ENCODE measurements at places on chromosomes 3 and 15.

DNA sequence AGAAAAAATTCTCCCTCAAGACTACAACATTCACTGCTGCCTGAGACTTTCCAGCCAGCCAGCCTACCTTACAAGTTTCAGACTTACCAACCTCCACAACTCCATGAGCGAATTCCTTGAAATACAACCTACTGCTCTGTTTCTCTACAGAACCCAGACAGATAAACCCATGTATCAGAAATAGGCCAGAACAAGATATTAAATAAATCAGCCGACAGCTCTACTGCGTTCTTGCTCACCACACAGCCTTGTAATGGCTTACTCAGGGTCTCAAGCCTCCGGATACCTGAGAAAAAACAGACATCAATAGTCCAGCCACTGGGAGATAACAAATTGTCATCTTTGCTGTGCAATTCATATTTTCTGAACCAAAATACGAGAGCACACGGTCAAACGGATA, 43.6 kb upstream of the LIPC start:
- no peak for DNase-seq

- DNase-seq, result no peak
Observed at GRCh38 chr3:13013994-13014754, 59.1 kb downstream of the IQSEC1 start.

DNA sequence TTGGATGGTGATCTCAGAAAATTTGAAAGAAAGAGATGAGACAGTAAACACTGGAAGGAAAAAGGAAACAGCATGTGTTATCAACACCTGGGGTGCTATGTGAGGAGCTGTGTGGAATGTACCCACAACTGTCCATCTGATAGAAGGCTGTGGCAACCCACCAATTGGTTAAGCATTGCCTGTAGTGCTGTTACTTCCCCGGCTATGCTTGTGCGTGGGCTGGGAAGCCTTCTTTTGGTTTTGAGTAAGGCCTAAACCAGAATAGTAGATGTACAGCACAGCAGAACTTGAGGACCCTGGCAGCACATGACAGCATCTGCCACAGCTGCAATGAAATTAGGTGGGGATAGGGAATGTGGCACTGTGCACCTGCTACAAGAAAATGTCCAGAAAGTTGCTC, 184.5 kb downstream of the FHIT start:
- DNase-seq, result no peak

- no peak for DNase-seq
Observed at GRCh38 chr3:9897408-9898372, 5.0 kb upstream of the IL17RE start.

DNA sequence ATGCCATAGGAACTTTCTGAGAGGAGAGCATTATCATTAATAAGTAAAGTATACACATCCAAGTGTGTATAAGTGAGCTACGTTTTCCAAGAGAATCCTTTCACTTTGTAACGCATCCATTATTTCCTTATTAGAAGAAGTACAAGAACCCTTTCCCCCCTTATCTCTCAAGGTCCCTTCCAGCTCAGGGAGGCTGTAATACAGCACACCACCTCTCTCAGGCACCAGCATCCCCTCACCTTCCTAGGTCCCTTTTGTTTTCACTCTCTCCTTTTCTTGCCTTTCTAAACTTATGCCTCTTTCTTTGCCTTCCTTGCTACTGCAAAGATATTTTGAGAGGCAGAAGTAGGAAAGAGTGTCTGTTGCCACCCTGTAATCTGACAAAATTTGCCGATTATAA, 446.0 kb downstream of the GRM7 start:
- no peak for DNase-seq

- DNase-seq, result no peak
Observed at GRCh38 chr3:17187589-17188184, 302.9 kb downstream of the PLCL2 start.

DNA sequence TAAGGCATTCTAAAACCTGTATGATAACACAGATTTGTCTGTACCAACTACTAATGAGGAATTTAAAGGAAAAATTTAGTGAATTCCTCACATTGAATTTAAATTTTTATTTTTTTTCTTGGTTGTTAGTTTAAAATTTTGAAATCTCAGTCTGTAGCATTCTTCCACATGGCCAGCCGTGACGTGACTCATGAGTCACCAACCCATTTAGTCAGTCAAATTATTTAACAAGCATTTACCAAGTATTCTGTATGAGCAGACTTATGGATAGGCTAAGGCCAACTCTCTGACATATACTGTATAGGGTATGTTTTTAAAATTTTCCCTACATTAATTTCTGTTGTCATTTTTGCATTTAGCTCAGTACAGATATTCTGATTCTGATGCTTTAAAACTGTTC, 112.9 kb downstream of the CNTN4 start:
- DNase-seq, result no peak

DNA sequence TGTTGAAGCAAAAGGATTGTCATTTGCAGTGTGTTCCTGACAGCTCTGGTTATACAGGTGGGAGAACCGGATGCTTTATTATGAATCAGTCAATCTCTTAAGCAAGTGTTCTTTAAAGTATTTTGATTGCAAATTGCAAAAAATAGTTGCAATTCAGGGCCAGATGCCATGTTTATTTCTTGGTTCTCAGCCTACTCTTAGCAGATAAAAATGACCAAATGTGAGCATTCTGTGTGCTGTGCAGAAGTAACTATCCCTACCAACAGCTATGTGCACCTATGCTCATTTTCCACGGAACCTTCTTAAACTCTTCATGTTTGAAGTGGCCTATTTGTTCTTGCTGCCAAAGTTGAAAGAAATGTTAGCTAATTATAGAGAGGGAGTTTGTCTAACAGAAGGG, 262.3 kb upstream of the RASGRP1 start:
- DNase-seq, result no peak

- no peak for DNase-seq
Observed at GRCh38 chr3:106678657-106679390, 698.4 kb upstream of the CCDC54 start.

GRCh38 chr3:171976526-171976925, 62.9 kb upstream of the FNDC3B start:
- no peak for DNase-seq

DNA sequence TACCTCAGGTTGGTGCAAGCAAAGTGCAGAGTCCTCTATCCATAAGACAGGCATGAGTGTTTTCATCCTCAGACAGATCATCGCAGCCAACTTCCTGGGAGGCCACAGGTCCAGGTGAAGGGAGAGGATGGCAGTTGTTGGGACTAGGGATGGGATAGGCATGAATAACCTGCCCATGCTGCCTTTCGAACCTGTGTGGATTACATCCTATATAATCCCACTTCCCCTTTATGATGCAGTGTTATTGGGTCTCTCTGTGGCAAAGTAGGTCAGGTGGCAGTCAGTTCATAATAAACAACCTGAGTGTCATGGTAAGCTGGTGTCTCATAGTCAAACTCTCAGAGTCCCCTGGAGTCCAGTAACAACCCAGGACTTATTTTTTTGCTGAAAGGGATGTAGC, 40.4 kb downstream of the CCR3 start:
- DNase-seq, result no peak

- DNase-seq, result no peak
Observed at GRCh38 chr3:197567904-197568681, 12.3 kb upstream of the BDH1 start.

- DNase-seq, result no peak
Observed at GRCh38 chr3:189778340-189778950, 147.3 kb downstream of the TP63 start.

DNA sequence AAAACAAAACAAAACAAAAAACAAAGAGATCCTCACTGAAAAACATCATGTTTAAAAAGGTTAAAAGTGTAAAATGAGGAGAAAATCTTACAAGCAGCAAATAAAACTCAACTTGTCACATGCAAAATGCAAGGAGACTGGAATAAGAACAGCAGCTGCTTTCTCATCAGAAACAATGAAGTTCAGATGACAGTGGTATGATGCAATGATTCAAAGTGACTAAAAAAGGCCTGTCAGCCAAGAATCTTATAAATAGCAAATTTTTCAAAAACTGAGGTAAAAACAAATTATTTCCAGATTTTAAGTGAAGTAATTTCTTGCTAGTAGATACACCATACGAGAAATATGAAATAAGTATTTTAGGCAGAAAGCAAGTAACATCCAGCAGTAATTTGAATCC, 68.6 kb upstream of the EPHA3 start:
- DNase-seq, result no peak

GRCh38 chr15:100189849-100190248, 151.9 kb downstream of the ADAMTS17 start:
- no peak for DNase-seq

GRCh38 chr15:88627463-88627862, 6.3 kb downstream of the AEN start:
- DNase-seq, result no peak

DNA sequence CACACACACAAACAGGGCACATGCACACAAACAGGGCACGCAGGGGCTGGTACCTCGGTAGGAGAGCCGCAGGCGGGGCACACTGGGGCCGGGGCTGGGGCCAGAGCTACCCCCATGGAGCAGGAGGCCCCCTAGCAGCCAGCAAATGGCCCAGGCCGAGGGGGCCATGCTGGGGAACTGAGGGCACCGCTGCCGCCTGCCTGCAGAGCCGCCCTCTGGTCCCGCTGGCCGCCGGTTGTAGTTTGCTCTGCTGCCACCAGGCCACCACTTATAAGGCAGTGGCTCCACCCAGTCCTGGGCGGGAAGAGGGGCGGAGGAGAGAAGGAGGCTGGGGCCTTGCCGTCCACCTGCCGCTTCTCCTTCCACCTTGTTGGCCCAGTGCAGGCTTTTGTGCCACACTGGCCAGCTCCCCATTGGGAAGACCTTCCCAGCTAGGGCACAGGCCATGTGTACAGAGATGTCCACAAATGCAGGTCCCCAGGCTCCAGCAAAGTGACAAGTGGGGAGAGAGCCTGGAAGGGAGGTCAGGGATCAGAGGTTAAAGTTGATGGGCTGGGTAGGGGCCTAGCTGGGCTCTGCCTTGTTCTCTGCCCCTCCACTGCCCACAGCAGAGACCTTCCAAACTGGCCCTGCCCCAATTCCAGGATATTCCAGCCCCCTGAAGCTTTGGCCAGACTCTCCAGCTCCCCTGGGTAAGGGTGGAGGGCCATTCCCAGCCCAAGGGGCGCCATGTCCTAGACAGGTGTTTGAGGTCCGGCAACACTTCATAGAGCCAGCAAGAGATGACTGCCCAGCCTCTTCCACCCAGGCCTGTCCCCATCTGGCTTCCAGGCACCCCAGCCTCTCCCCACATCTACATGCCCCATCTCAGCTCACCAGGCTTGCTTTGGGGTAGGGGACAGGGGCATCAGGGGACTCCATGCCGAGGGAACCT, at the start of gene SEMA3G:
Gene SEMA3G, minus strand, starts transcription at position 244 of the 934 bp plus-strand sequence. Its CDS starts 76 bp downstream, at position 168.
- no peak for DNase-seq

DNA sequence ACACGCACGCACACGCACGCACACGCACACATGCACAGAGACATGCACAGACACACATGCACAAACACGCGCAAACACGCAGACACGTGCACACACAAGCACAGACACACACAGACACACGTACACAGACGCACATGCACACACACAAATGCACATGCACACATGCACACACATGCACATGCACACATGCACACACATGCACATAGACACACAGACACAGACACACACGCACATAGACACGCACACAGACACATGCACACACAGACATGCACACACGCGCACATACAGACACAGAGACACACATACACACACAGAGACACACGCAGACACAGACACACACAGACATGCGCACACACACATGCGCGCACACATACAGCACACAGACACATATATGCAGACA, 26.4 kb upstream of the PIGZ start:
- no peak for DNase-seq

DNA sequence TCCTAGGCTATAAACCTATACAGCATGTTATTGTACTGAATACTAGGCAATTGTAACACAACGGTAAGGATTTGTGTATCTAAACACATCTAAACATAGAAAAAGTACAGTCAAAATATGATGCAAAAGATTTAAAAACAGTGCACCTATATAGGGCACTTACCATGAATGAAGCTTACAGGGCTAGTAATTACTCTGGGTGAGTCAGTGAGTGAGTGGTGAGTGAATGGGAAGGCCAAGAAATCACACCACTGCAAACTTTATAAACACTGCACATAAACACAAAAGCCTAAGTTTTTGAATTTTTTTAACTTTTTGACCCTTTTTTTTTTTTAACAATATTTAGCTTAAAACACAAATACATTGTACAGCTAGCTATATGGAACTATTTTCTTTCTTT, 204.7 kb upstream of the CTNNB1 start:
- DNase-seq, result no peak

GRCh38 chr3:161496508-161496907, at the start of gene OTOL1:
Gene OTOL1 (plus strand): TSS chr3:161496808. CDS start chr3:161496808, 0 bp downstream.
- no peak for DNase-seq

GRCh38 chr15:42119446-42119760, 25.0 kb upstream of the PLA2G4D start:
- no peak for DNase-seq

- DNase-seq, result no peak
Observed at GRCh38 chr3:14885307-14885706, 62.1 kb upstream of the NR2C2 start.

DNA sequence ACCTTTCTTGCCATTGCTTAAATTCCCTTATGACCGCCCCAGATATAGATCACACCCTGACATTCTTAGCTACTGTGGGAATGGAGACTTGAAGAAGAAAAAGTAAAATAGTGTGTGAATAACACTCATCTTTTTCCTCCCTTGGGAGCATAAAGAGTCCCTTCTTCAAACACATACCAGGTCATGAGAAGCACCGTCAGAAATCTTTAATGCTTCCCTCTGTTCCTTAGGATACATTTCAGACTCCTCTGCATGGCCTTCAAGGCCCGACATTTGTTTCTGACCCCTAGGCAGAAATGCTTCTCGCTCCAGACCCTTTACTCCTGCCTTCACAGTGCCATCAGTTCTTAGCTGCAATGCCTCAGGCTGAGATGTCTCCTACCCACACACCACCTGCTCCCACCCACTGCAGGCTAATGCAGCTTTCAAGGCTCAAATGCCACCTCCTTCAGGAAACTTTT, 143.8 kb upstream of the IL12A start:
- no peak for DNase-seq

DNA sequence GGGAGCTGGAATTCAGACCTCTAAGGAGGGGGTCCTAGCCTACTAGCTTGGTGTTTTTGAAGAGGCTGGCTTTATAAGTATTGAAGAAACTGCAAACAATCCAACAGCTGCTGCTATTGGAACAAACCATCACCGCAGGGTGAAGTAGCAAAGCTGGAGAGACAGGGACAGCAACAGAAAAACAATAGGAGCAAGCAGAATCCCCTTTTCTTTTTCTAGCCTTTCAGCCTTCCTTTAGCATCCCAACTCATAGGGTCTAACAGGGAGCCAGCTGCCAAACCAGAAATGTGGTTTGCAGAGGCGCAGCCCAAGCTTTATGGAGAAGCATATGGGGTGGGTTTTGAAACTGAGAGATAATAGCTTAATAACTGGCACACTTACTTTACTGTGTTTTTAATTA, 106.2 kb upstream of the CHMP2B start:
- no peak for DNase-seq

Data from vagina (tissue), 2 donors.